ENCODE measurements at places on chromosomes 11 and 22.

DNA sequence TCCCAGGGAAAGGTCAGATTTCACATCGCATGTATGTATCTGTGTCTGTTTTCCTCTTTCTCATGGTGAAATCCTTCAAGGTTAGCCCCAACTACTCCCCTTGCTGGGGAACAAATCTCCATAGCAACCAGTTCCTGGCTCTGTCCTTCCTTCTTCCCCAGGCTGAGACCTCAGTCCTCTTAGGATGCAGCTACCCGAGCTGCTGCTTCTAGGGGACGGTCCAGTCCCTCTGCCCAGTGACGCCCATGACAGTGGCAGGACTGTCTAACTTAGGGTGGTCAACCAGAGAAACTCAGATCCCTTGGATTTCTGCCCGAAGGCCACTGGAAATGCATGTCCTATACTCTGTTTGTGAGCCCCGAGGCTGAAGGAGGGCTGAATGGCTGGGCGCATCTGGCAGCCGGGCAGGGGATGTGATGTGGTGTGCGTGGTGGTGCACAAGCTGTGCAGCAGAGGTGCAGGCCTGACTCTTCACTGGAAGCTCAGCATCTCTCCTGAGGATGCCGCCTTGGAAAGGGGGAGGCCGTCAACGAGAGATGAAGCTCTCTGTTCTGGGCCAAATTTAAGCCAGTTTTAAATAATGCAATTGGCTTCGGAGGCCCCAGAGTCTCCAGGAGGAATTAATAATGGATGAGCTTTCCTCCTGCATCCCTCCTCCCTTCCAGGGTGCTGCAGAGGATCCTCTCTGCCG is 118.7 kb upstream of the B3GAT1 start:
- DNase-seq: no peak

- DNase-seq: no peak
Measured at GRCh38 chr11:113831314-113831713, 44.1 kb downstream of the USP28 start.

- DNase-seq: no peak
Measured at GRCh38 chr11:14519597-14519916, 629 bp downstream of the PSMA1 start.

DNA sequence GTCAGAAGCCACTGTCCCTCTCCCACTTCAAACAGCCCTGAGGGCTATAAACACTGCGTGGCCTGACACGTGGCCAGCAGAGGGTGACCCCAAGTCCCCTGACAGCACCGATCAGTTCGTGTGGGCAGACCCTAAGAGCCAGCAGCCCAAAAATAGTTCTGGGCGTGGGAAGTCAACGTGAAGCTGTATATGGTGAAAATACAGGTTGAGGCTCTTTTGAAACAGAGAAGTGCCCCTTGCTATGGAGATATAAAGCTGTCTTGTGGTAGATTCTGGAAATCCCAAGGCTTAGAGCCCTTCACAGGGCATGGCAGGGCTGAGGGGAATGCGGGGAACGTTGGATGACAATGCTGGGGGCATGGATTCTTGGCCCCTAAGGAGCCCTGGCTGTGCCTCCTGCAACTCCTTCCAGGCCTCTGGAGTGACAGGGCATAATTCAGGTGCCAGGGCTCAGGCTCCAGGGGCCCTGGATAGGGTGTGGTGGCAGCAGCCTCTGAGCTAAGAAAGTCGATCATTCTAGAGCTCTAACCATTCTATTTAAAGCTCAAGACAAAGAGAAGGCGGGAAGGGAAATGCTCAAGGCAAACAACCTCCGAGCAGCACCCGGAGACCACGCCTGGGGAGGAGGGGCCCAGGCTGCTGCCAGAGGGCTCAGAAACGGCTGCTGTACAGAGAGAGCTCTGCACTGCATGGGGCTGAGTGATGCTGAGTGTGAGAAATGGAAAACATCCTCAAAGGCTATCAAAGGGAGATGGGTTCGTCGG is 60.4 kb upstream of the CD5 start:
- no peak for DNase-seq

DNA sequence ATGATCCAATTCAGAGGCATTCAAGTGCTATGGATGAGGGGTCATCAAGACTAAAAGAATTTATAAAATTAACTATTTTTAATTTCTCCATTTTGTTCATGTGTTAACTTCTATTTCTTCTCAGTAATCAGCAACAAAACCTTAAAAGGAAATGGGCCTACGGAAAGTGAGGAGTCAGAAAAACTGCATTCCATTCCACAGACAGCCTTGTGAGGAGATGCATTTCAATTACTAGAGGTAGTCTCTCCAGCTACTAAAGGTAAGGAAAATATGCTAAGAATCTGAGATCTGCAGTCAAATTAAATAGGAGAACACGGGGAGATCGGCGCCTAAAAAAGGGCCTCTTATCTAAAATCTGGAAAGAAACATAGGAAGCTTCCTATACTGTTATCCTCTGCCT is 661.7 kb downstream of the DLG2 start:
- DNase-seq: no peak

- no peak for DNase-seq
Measured at GRCh38 chr11:60937144-60937527, 12.9 kb downstream of the TMEM132A start.

DNA sequence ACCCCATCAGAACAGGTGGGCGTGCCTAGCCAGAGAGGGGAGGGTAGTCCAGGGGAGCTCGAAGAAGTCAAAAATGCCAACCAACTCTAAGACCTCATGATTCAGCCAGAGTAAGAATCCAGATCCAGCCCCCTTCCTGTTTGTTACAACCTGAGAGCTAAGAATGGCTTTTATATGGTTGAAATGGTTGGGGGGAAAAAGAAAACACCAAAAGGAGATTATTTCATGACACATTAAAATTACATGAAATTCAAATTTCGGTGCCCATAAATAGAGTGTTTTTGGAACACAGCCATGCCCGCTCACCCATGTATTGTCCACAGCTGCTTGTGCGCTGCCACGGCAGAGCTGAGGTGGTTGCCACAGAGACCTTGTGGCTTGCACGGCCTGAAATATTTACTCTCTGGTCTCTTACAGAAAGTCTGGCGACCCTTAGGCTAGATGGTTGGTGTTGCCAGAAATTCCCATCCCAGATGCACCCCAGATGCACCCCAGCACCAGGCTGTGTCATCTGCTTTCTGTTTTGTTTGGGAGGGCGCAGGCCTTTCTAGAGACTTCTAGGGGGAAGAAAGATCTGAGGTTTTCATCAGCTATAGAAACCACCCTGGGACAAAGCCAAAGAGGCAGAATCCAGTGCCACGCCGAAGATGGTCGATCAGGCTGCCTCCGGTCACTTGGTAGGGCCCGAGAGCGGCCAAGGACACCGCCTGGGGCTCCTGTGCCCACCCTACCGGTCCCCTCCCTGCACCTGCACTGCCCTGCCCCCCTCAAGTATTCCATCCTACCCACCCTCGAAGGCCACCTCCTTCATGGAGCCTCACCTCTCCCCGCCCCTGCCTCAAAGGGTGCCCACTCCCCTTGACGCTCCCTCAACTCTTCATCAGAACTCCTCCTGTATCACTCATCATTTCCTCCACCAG is 80.2 kb downstream of the DSCAML1 start:
- no peak for DNase-seq

DNA sequence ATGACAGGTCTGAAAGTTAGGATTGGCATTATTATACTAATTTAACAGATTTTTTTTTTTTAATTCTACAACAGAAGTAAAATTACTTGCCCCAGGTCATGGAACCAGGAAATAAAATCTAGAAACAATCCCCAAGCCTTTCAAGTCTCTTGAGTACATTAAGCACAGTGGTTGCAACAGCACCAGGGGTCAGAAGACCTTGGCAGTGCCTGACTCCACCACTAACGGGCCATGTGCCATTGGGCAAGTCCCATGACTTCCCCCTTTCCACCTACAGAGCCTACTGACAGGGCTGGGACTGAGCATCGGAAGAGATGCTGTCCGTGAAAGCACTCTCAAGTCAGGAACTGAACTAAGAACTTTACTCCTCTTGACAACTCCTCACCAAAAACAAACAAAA is 98.6 kb upstream of the AKIP1 start:
- no peak for DNase-seq

DNA sequence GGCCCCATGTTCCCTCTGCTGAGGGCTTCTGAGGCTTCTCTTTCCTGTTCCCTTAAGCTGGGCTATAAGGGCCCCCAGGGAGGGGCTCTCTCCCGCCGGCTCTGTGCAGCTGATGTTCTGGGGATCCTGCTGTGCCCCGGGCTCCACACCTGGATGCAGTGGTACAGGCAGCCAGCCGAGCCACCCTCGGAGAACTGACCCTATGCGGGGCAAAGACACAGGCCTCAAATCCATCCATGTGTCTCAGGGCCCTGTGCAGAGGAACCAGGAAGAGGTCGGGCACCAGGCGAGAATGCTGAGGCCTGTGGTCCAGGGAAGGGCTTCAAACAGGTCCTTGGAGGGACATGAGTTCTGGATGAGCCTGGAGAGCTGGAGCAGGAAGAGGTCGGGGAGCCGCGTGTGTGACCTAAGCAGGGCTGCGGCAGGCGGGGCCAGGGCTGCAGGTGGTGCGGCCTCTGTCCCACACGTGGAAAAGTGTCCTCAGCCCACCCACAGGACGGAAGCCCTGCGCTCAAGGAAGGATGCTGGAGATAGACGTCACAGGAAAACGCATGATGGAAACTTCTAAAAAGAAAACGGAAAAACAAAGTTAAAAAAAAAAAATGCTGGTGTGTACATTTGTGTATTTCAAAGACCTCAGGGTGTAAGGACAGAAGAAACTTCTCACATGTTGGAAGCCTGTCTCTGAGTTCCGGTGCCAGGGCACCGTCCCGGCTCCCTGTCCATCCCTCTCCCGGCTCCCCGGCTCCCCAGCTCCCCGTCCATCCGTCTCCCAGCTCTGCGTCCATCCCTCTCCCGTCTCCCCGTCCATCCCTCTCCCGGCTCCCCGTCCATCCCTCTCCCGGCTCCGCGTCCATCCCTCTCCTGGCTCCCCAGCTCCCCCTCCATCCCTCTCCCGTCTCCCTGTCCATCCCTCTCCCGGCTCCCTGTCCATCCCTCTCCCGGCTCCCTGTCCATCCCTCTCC is 1149.2 kb downstream of the BRD1 start:
- no peak for DNase-seq

GRCh38 chr11:94794287-94795168 is 26.4 kb downstream of the AMOTL1 start:
- DNase-seq: no peak

DNA sequence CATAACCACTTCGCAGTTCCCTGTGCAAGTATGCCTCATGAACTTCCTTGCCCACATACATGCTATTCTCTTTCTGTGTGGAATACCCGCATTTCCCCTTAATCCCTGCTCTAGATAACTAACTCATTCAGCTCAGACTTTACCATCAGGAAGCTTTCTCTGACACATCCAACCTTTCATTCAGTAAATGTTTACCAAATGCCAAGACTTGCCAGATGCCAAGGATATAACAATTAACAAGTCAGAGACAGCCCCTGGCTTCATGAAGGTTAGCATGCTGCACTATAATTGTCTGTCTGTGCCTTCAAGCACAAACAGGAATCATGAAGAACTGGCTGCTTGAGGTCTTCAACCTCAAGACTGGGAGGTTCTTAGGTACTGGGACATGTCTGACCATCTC is 71.2 kb upstream of the GDPD4 start:
- no peak for DNase-seq

DNA sequence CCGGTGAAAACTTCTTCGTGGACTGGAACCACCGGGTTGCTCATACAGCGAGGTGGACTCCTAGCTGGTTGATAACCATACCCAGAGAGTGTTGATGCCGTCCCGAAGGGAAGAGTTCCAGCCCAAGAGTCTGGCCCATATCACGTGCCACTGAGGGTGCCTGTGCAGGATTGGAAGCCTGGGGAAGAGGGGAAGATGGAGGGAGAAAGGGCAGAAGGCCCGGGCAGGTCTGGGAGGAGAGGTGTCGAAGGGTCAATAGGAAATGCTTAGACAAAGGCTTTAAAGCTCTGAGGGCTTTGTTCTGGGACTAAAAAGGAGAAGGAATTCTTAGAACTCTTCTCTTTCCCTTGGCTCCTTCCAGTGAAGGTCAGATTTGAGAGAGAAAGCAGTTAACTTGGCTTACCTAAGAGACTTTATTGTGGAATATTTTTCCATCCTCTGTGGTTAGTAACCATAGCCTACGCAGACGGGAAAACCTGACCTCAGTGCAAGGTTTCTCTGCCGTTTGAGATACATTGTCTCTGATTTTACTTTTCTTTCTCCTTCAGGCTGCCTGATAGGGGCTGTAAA is 70.5 kb downstream of the JAM3 start:
- DNase-seq: no peak

DNA sequence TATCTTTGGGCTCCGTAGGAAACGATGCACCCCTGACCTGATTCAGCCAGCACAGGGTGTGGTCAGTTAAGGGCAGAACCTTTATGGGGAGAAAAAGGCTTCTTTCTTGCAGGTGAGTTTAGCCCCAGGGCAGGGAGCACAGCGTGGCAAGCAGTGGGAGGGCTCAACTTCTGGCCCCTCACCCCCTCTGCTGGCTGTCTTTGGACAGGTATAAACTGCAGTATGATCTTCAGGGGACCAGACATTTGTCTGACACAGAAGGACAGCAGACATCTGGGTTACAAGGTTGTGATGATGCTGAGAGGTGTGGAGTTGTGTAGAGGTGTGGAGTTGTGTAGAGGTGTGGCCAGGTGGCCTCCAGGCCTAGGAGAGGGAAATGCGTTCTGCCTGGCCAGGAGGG is 324.0 kb upstream of the PLET1 start:
- DNase-seq: peak; percentile 19

- peak; percentile 92 for DNase-seq
Measured at GRCh38 chr22:44080936-44081861, 57.1 kb downstream of the PARVB start.

- DNase-seq: peak; percentile 82
Measured at GRCh38 chr11:26753723-26754504, 32.1 kb upstream of the SLC5A12 start.

- no peak for DNase-seq
Measured at GRCh38 chr11:10268746-10269488, 25.1 kb downstream of the SBF2 start.

- no peak for DNase-seq
Measured at GRCh38 chr11:108203075-108203474, 19.4 kb downstream of the NPAT start.

- DNase-seq: no peak
Measured at GRCh38 chr11:11105361-11105760, 247.5 kb upstream of the ZBED5 start.

DNA sequence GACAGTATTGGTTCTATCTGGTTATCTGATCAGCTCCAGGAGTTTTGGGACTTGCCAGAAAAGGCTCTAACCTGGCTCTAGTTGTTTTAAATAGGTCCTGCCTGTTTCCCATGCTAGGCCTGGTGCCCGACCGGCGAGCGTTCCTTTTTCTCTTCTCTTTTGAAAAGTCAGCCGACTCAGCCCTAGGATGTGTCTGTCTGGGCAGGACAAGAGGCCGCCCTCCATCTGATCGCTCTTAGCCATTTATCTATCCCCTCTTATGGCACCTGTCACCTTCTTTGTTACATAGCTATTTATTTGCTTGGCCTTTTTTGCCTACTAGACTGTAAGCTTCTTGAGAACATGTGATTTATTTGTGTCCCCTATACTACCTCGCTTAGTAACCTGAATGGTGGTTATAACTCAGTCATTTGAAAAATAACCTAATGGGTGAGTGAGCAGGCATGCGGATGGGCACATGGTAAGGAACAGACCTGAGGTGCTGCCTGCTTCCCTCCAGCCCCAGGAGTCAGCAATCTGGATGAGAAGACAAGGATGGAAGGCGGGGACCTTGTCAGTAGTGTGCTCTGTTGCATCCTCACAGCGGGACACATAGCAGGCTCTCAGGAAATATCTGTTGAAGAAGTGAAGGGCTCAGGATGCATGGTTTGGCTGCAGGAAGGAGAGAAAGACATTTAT is 108.4 kb downstream of the ZBTB16 start:
- DNase-seq: no peak

Measured in HuH-7 (cell line).